ENCODE measurements at places on chromosomes 16 and 17.

DNA sequence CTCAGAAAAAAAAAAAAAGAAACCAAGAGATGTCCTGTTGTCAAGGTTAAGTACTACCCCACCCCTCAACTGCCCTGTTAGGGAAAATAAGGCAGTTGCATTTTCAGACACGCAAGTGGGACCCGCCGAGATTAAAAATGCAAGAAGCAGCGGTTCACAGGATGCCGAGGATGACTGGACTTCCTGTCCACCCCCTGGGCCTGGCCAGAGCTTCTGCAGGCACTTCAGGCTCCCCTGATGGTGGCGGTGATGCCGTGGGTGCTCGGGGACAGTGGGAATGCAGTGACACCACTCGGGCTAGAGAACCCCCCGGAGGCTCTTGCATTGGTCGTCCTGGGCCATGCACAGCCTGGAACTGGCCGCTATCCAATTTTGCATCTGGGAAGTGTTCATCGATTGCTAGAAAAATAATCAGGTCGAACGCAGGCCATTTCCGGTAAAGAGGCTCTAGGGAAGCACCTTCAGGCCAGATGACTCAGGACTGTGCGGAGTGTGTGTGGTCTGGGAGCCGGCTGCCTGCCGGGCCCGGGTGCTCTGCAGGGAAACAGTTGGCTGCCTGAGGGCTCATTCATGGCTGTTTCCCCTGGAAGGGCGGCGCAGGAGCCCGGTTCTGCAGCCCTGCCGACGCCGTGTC lies 13.4 kb upstream of the CRISPLD2 start:
- DNase-seq: no peak

DNA sequence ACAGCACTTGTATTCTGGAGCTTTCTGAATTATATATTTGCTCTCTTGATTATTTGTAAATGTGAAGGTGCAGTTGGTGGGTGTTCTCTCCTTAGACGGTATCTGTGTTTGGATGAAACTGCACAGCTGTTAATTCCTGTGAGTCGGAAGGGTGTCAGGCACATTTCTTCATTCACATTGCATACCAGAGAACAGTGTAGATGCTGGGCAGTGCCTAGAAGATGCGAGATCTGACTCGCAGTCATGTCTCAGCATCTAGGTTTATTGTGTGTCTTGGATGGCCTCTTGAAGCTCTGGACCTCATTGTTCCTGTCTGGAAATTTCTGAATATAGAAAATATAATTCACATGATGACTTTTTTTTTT lies 61.2 kb downstream of the CLEC16A start:
- no peak for DNase-seq

DNA sequence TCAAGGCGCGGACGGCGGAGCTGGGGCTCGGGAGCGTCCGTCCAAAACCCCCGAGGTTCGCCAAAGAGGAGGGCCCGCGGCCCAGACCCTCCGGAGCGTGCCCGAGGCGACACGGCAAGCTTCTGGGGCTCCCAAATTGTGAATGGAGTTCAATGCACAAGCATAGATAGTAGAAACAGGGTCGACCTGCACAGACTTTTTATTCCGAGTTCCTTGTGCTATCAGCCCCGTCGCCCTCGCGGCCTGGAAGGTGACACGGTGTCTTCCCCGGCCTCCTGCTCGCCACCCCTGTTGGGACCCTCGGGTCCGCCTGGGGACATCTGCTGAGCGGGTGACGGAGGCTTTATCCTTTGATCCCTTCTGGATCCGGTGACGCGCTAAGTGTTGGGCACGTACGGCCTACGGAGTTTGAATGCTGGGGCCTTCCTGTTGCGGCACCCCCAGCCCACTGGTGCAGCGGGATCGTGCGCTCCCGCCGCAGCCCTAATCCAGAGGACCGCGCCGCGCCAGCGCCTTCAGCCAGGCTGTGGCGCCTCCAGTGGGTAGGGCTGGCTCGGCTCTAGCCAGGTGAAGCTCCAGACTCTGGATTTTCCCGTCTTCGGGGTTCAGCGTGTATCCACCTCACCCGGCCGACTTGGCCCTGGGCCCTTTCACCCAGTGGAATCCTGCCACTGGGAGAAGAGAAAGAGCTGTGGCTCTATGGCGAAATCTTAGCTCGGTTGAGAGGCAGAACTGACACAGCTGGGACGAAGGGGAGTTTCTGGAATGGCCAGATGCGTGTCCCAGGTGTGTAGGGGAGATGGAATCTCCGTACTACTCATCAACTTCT lies 17.0 kb upstream of the NTN1 start:
- DNase-seq: no peak

- DNase-seq: no peak
Observed at GRCh38 chr16:50496990-50497389, 51.2 kb upstream of the NKD1 start.

DNA sequence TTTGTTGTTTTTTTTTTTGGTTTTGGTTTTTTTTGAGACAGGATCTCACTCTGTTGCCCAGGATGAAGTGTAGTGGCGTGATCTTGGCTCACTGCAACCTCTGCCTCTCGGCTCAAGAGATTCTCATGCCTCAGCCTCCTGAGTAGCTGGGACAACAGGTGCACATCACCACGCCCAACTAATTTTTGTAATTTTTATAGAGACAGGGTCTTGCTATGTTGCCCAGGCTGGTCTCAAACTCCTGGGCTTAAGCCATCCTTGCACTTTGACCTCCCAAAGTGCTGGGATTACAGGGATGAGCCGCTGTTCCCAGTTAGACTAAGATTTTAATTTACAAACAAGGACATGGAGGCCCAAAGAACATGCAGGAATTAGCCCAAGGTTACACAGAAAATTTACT lies 91.8 kb upstream of the NOL11 start:
- DNase-seq: no peak

Data from aorta (tissue), 5 donors.